ENCODE measurements at places on chromosomes 1 and 21.

- DNase-seq = no peak
These were observed 19.8 kb downstream of the MIIP start for GRCh38 chr1:12039164-12039525.

DNA sequence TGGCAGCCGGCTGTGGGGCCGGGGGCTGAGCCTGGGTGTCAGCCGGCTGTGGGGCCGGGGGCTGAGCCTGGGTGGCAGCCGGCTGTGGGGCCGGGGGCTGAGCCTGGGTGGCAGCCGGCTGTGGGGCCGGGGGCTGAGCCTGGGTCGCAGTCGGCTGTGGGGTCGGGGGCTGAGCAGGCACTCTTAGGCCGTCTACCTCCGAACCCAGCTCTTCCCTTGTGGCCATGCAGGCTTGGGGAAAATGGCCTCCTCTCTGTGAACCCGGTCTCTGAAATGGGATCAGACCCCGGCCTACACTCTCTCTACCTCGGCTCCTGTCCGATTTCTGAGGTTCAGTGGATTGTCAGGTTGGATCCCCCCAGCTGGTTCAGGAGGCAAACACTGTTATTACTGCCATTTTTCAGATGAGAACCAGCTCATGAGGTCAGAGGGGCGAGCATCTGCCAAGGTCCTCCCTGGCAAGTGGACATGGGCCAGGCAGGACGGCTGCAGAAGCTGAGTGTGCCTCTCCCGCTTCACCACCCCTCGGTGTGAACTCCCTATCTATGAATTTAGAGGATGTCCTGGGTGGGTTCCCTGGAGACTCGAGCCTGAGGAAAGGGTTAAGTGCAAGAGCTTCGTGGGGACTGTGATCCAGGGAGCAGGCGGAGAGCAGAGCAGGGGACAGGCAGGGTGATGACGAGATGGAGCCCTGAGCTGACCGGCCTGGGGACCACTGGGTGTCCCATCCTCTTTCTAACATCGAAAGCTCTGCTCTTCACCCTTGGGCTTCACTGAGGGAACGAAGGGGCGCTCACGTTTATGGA is 10.9 kb upstream of the COL18A1 start:
- DNase-seq = no peak

DNA sequence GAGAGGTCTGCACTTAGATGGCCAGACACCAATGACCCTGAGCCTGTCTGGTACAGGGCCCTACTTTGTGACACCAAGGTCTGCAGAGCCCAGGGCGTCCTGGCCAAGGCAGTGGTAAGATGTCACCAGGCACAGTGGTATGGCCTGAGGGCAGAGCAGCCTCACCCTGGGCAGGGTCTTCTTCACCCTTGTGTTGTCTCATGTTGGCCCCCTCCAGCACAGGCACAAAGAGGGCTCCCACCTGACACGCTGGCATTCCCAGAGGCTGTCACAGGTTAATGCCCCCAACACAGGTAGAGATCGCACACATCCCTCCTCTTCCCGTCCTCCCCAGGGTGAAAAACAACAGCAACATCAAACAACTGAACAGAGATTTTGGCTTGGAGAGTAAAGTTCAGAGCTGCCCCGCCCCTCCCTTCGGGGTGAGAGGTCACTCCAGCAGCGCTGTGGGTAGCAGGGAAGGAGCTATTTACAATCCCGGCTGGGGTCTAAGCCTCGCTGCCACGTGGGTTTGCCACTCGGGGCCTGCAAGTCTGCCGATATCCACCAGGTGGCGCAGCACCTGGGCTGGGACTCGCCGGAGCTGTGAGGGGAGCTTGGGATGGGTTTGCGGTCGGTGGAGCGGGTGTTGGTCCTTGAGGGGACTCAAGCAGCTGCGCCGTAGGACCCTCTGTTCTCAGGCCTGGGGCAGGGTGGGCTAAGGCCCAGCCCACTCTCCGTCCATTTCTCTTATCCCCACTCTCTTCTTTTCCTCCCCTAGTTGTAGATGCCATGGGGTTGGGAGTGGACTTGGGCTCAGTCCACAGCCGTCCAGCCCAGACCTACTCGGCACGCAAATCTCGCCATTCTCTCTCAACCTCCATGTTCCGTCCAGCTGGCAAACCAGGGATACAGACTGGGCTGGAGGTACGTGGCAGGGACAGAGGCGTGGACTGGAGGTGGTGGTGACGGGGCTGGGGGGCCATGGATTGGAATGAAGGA is 12.7 kb downstream of the EFNA3 start:
- DNase-seq = peak; percentile 78

DNA sequence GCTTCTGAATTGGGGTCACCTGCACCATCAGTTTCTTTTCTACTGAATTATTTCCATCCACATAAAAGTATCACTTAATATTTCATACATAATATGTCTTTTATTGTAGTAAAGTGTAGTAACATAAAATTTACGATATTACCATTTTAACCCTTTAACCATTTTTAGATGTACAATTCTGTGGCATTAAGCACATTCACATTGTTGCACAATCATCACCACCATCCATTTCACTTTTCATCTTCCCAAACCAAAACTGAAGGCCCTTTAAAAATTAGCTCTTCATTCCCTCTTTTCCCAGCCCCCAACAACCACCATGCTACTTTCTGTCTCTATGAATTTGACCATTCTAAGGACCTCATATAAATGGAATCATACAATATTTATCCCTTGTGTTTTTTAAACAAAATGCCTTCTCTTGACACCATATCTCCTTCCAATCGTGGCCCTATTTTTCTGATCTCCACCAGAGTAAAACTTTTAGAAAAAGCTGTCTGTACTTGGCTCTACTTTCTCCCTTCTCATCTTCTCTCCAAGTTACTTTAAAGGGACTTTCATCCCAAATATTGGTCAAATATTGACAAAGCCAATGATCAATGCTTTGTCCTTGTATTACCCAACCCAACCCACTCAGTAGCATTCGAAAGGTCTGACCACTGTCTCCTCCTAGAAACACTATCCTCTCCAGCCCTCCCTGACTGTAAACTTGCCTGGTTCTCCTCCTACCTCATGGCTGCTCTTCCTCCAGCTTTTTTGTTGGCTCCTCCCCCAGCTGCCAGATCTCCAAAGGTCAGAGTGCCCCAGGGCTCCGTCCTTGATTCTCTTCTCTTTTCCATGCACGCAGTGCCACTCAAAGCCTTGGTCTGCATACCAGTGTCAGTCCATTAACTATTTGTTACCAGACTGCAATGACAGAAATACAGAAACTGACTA is 44.7 kb downstream of the SLC30A10 start:
- DNase-seq = no peak

DNA sequence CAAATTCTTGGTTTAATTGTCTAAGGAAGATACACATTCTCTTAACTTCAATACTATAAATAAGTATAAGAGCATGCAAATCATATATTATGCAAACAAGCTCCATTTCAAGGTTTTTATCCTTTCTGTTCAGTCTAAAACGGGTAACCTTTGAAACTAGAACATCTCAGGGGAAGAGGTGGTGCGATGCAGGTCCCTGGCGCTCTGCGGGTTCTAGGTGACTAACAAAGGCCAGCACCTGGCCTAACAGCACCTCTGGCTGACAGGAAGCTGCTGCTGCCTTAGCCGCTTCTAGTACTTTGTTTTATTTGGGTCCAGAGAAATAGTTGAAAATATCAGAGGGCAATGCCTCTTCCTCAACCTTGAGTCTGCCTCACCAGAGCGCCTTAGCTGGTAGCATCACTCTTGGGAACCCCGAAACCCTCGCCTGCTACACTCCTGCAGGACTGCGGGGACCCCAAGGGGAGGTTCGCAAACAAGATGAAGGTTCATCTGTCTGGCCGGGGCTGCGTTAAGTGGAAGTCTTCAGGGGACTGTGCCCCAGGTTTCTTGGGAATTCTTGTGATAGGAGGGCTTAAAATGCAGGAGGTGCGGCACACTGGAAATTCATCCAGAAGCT is 45.5 kb downstream of the PRDM15 start:
- DNase-seq = no peak

DNA sequence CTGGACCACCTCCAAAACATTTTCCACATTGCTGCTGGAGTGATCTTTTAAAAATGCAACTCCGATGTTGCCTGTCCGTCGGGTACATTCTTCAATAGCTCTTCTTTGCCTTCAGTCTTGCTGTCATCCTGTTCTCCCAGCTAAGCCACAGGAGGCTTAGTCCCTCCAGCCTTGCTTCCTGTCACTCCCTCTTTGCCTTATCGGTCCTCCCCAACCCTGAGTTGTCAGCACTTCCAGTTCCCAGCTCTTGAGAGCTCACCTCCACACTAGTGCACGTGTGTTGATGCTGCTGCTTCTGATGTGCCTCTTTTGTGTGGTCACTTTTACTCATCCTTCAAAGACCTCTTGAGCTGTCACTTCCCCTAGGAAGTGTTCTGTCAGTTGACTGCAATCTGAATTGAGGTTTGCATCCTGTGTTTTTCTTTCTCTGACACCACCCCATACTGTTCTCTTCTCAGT is 15.3 kb downstream of the UCK2 start:
- DNase-seq = peak; percentile 11

DNA sequence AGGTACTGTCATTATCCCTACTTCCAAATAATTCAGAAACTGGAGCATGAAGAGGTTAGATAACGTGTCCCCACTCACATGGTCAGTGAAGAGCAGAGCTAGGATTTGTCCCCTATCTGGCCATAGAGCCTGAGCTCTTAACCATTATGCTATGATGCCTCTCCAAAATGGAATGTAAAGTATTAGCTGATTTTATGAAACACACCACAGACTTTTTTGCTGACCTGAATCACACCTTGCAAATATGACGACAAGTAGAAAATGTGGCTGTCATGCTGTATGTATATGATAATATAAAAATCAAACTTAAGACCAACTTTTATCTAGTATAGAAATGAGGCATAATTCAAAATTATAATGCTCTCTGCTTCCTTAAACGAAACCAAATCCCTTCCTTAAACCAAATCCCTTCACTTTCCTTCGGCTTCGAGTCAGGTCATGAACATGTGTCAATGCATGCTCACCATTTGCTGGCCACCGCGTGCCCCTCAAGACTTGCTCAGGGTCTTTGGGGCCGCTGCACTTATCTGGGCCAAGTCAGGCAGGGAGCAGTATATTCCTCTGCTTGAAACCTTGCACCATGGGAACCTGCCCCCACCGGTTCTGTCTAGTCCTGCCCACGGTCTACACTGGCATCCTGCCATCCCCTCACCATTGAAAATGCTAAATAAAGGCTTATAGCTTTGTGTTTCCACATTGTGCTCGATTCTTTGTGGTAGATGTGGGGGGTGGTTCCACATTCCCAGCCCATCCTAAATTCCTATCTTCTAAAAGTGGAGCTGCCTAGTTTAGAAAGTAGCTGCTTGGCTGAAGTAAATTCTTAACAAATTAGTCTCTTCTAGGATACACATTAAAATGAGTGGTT is 1.6 kb upstream of the TMCC2 start:
- no peak for DNase-seq

GRCh38 chr21:37767984-37768383 is 148.3 kb downstream of the KCNJ6 start:
- no peak for DNase-seq

DNA sequence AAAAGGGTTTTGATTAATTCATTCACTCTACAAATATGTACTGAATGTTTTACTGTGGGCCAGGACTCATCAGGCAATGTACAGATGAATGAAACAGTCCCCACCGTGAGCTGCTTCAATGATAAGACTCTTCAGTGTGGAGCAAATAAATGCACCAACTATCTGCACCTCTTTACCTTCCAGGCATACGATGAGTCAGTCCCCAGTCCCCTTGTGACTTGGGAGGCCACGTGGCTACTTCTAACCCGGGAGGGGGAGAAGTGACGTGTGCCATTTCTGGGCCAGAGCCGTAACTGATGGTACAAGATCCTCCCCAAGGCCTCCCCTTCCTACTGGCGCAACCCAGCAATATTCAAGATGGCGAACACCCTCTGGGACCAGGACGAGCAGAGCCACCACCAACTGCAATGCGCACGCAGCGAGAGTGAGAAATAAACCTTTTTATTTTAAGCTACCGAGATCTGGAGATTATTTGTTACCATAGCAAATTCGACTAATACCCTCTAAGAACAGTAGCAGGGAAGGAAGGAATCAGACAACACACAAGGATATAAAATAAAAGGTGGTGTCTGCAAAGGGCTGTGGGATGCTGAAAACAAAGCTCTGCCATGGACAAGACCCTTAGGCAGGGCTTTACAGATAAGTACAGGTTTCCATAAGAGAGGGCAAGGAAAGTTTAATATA is 74.5 kb downstream of the NPHP4 start:
- DNase-seq = no peak

DNA sequence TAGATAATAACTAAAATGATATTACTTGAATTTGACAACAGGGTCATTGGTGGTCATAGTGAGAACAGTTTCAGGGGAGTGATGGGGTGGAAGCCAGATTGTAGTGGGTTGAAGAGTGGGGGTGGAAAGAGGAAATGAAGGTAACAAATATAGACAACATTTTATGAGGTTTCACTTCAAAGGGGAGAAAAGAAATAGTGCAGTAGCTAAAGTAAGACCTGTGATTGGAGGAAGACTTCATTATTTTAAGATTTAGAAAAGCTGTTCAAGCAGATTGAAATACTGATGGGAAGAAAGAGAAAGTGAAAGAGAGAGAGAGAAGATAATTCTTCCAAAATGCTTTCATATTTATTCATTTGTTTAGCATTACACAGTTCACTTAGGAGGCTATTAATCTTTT is 52.0 kb upstream of the KCNA3 start:
- DNase-seq = no peak

- DNase-seq = no peak
These were observed 125.3 kb downstream of the LTN1 start for GRCh38 chr21:28867401-28867800.

DNA sequence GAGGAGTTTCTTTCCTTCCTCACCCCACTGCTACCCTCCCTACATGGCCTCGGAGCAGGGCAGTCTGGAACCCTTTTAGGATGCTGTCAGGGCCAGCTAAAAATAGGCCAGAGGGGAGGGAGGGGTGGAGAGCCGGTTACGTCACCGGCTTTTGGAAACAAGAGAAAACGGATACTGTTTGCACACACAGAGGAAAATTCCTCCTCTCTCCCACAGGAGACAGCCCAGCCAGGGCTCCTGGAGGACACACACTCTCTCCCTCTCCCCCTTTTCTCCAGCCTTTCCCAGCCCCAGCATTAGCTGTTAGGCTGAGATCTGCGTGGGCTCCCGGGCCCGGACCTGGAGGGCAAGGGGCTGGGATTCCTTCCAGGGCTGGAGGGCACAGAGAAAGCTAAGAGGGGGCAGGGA is 20.0 kb upstream of the ALDH4A1 start:
- no peak for DNase-seq

DNA sequence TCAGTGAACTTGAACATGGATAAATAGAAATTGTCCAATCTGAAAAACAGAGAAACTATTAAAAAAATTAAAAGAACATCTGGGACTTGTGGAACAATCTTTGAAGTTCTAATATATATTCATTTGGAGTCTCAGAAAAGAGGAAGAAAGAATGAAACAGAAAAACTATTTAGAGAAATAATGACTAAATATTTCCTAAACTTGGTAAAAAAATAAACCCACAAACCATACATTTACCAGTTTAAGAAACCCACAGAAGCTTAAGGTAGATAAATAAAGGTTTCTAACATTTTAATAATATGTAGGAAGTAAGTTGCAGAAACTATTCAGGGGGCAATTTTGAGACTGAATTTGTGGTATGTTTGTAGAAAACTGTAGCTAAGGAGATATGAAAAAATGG is 437.8 kb downstream of the PTBP2 start:
- no peak for DNase-seq

GRCh38 chr1:233919786-233920185 is 15.3 kb downstream of the SLC35F3 start:
- no peak for DNase-seq
